ENCODE measurements at places on chromosomes 3 and 15.

DNA sequence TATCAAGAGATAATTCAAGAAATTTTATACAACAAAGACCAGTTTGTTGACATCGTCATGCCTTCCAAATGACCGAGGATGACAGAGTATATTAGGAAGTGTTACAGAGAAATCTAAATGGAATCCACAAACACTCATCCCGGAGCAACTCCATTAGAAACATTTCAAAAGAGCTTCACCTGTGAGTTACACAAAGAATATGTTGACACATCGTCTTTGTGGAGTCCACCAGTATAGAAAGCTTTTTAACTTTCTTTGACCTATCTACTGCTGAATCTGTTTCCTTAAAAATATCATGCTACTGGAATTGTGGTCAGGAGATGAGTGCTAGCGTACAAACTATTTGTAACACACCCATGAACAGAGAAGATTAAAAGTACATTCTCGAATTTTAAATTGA, 130.4 kb downstream of the SUCLG2 start:
- DNase-seq: no peak

GRCh38 chr15:44385344-44385942, 42.0 kb upstream of the CTDSPL2 start:
- DNase-seq: no peak

- DNase-seq: no peak
These were observed 136.2 kb downstream of the USP13 start for GRCh38 chr3:179788996-179789395.

- no peak for DNase-seq
These were observed 24.2 kb downstream of the NMNAT3 start for GRCh38 chr3:139653582-139653981.

- no peak for DNase-seq
These were observed 30.4 kb downstream of the VGLL4 start for GRCh38 chr3:11613319-11613718.

Data from OCI-M1 (cell line).